T1000 (cell line): ENCODE measurements at places on chromosomes 12 and 14.

DNA sequence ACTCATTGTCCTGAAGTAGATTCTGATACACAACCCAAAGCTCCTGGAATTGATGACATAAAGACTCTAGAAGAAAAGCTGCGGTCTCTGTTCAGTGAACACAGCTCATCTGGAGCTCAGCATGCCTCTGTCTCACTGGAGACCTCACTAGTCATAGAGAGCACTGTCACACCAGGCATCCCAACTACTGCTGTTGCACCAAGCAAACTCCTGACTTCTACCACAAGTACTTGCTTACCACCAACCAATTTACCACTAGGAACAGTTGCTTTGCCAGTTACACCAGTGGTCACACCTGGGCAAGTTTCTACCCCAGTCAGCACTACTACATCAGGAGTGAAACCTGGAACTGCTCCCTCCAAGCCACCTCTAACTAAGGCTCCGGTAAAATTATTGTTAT lies 63.8 kb downstream of the RAD52 start:
- no peak for DNase-seq

GRCh38 chr14:74619672-74620131 lies 7.7 kb upstream of the LTBP2 start:
- DNase-seq, result peak; percentile 83

- DNase-seq, result no peak
Observed at GRCh38 chr14:60165547-60165876, 314 bp upstream of the DHRS7 start.

- DNase-seq, result no peak
Observed at GRCh38 chr14:68486033-68486732, 306.7 kb downstream of the ZFP36L1 start.

DNA sequence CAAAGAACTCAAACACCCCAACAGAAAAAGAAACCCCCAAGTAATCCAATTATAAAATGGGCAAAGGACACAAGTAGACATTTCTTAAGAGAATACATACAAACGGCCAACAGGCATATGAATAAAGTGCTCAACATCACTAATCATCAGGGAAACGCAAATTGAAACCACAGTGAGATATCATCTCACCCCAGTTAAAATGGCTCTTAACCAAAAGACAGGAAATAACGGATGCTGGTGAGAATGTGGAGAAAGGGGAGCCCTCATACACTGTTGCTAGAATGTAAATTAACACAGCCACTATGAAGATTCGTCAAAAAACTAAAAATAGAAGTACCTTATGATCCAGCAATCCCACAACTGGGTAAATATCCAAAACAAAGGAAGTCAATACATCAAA lies 52.4 kb downstream of the CLMN start:
- DNase-seq, result no peak

- no peak for DNase-seq
Observed at GRCh38 chr14:54102051-54102456, 145.4 kb upstream of the BMP4 start.

DNA sequence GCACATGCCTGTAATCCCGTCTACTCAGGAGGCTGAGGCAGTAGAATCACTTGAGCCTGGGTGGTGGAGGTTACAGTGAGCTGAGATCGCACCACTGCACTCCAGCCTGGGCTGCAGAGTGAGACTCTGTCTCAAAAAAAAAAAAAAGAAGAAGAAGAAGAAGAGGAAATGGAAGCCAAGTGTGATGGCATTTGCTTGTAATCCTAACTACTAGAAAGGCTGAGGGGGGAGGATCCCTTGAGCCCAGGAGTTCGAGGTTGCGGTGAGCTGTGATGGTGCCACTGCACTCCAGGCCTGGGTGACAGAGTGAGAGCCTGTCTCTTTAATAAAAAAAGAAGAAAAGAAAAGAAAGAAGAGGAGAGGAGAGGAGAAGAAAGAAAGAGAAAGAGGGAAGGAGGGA lies 52.1 kb downstream of the LGMN start:
- DNase-seq, result no peak

DNA sequence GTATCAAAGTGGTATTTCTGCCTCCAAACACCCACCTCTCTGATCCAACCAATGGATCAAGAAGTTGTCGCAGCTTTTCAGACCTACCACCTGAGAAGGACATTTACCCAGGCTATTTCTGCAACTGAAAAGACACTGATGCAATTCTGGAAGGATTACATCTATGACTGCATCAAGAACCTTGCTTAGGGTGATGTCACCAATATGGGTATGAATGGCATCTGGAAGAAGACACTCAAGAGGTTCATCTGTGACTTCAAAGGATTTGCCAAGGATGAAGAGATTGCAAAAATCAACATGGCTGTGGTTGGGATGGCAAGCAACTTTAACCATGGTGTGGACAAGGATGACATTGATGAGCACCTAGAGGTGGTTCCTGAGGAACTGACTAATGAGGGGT lies 154.2 kb downstream of the PCNX1 start:
- no peak for DNase-seq

DNA sequence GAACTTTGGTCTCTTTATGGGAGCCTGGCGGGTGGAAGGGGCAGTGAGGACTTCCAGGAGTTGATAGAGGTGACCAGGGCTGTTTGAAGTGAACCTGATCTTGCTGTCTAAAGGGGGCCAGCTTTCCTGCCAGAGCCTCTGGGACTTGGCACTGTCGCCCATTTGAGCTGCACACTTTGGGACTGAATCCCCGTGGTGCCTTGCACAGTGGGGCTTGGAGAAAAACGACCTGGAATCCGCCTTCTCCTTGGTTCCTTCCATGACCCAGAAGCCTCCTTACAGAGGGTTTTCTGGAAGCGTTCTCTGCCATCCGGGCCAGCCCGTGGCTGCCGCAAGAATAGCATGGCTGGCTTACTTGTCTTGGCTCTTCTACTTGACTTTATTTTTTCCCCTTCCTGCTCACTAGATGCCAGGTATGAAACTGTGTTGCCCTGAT lies 2.0 kb downstream of the RFLNA start:
- no peak for DNase-seq

- no peak for DNase-seq
Observed at GRCh38 chr14:92617581-92617980, 104.0 kb downstream of the RIN3 start.

- DNase-seq, result peak; percentile 38
Observed at GRCh38 chr12:4997939-4998338, 45.7 kb upstream of the KCNA5 start.

GRCh38 chr14:22614240-22614799 lies 16.2 kb downstream of the ABHD4 start:
- DNase-seq, result peak; percentile 85

GRCh38 chr12:100545092-100545491 lies 28.4 kb upstream of the GAS2L3 start:
- DNase-seq, result peak; percentile 55

- no peak for DNase-seq
Observed at GRCh38 chr12:5921966-5922899, 22.8 kb downstream of the ANO2 start.

- no peak for DNase-seq
Observed at GRCh38 chr14:60188696-60189095, 23.5 kb upstream of the DHRS7 start.

DNA sequence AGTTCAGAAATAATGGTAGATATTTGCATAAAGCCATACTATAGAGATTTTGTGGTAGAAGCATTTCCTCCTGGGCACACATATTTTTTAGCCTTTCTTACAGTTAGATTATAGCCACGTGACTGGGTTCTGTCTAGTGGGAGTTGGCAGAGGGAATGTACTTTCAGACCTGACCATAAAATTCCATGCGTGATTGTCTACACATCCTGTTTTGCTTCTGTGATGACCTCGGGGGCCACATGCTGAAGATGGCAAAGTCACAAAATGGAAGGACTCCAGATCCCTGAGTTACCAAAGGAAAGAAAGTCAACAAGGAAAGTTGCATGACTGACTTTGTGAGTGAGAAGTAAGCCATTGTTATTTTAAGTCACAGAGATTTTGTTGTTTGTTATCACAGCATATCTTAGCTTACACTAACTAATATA lies 14.6 kb upstream of the MIA2 start:
- DNase-seq, result no peak

GRCh38 chr12:124694846-124695497 lies 127.6 kb upstream of the NCOR2 start:
- peak; percentile 59 for DNase-seq
